Kidney epithelial cell (primary cell): ENCODE measurements at places on chromosomes 5 and 9. TPM values are rescaled to one million over a fixed set of nuclear protein-coding genes. Genes with fewer than 3 reads are reported as not detected.

SAXO1 gene
- total RNA-seq: under 0.01 TPM in 1 of 2 replicates, not detected in the other

CCDC192 gene
- total RNA-seq: not detected in 2 replicates

IRX4 gene
- 0.92 and 4.2 TPM in 2 replicates for total RNA-seq

SYK gene
- total RNA-seq: 12.3 and 15.0 TPM in 2 replicates

PCDHB5 gene
- 3.1 and 6.7 TPM in 2 replicates for total RNA-seq

NPR2 gene
- total RNA-seq: 35.9 and 39.8 TPM in 2 replicates

PITX1 gene
- not detected in 2 replicates for total RNA-seq

CCDC171 gene
- 3.3 and 5.0 TPM in 2 replicates for total RNA-seq

SOHLH1 gene
- total RNA-seq: not detected in 2 replicates

SGCD gene
- 0.29 and 0.34 TPM in 2 replicates for total RNA-seq

FAM193B gene
- 21.9 and 29.5 TPM in 2 replicates for total RNA-seq

UBE2B gene
- 31.2 and 38.1 TPM in 2 replicates for total RNA-seq

TLE4 gene
- total RNA-seq: 12.7 and 17.2 TPM in 2 replicates

PTTG1 gene
- total RNA-seq: 26.0 and 38.9 TPM in 2 replicates

PCDHGA4 gene
- 3.5 and 3.6 TPM in 2 replicates for total RNA-seq

GOLGA2 gene
- 69.9 and 75.8 TPM in 2 replicates for total RNA-seq

AHRR gene
- 2.6 and 4.9 TPM in 2 replicates for total RNA-seq

WDR38 gene
- not detected in 2 replicates for total RNA-seq

PROB1 gene
- total RNA-seq: 3.0 and 3.6 TPM in 2 replicates

ADAMTS13 gene
- total RNA-seq: 2.0 and 2.4 TPM in 2 replicates

CFAP77 gene
- total RNA-seq: 0.48 and 0.58 TPM in 2 replicates

FAM114A2 gene
- total RNA-seq: 14.5 and 29.6 TPM in 2 replicates

GABRP gene
- 0.14 and 0.50 TPM in 2 replicates for total RNA-seq

C1QTNF2 gene
- total RNA-seq: 0.07 TPM in 1 of 2 replicates, not detected in the other

SPATA31E1 gene
- not detected in 2 replicates for total RNA-seq

SLC25A48 gene
- not detected in 2 replicates for total RNA-seq

CDKN2B-AS1 gene
- 0.04 and 0.14 TPM in 2 replicates for total RNA-seq

NIPAL4 gene
- 22.7 and 30.5 TPM in 2 replicates for total RNA-seq

CCL28 gene
- 4.7 and 7.5 TPM in 2 replicates for total RNA-seq

KCNT1 gene
- total RNA-seq: not detected in 2 replicates

AP3B1 gene
- total RNA-seq: 30.6 and 36.4 TPM in 2 replicates

PCDHB13 gene
- 1.9 and 3.1 TPM in 2 replicates for total RNA-seq

FAT2 gene
- total RNA-seq: 0.58 and 0.96 TPM in 2 replicates

TMEM250 gene
- total RNA-seq: 60.3 and 64.8 TPM in 2 replicates

IRX1 gene
- 6.5 and 6.6 TPM in 2 replicates for total RNA-seq

NUTM2F gene
- not detected in 2 replicates for total RNA-seq

SLC34A3 gene
- total RNA-seq: 0.25 TPM in 1 of 2 replicates, not detected in the other

EFNA5 gene
- total RNA-seq: 12.6 and 24.6 TPM in 2 replicates

GAS1 gene
- total RNA-seq: 6.1 and 8.3 TPM in 2 replicates

PDE8B gene
- 0.21 and 0.33 TPM in 2 replicates for total RNA-seq

NDUFS6 gene
- total RNA-seq: 69.2 and 74.8 TPM in 2 replicates

TAS2R1 gene
- not detected in 2 replicates for total RNA-seq

TMEM171 gene
- 2.9 and 3.0 TPM in 2 replicates for total RNA-seq

EIF4EBP3 gene
- total RNA-seq: 6.4 and 13.3 TPM in 2 replicates

C5orf58 gene
- not detected in 2 replicates for total RNA-seq

FAM78A gene
- total RNA-seq: 1.0 and 1.9 TPM in 2 replicates

CTXN3 gene
- total RNA-seq: not detected in 2 replicates

SMIM23 gene
- total RNA-seq: not detected in 2 replicates

RBM27 gene
- total RNA-seq: 14.6 and 17.0 TPM in 2 replicates

NEURL1B gene
- total RNA-seq: 5.1 and 6.1 TPM in 2 replicates

FKTN gene
- 16.9 and 39.7 TPM in 2 replicates for total RNA-seq

GARIN3 gene
- total RNA-seq: not detected in 2 replicates

LEAP2 gene
- 0.25 and 0.34 TPM in 2 replicates for total RNA-seq

MAP1B gene
- total RNA-seq: 136 and 295 TPM in 2 replicates

GPR21 gene
- 0.63 TPM in 1 of 2 replicates, not detected in the other for total RNA-seq

SPINK1 gene
- total RNA-seq: 0.48 TPM in 1 of 2 replicates, not detected in the other

CENPP gene
- 1.3 and 1.4 TPM in 2 replicates for total RNA-seq
